ENCODE measurements at places on chromosomes 2 and 18.
A peak's percentile ranks its signal among the peaks of the same experiment; 100 is the strongest.

- DNase-seq, result no peak
These were observed 14.3 kb downstream of the IGFBP5 start for GRCh38 chr2:216680951-216681629.

GRCh38 chr2:239192456-239192855, 208.4 kb downstream of the HDAC4 start:
- no peak for DNase-seq

DNA sequence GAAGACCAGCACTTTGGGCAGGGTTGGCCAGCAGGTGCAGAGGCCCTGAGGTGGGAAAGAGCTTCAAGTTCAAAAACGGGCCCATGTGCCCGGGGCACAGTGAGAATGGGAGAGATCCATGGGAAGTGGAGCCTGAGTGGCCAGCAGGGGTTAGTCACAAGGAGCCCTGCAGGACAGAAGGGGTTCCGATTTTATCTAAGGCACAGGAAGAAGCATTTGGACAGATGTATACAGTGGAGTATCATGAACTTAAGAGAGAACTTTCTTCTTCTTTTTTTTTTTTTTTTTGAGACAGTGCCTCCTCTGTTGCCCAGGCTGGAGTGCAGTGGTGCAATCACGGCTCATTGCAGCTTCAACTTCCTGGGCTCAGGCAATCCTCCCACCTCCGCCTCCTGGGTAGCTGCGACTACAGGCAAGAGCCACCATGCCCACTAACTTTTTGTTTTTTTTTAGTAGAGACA, 24.0 kb downstream of the WIPF1 start:
- no peak for DNase-seq

DNA sequence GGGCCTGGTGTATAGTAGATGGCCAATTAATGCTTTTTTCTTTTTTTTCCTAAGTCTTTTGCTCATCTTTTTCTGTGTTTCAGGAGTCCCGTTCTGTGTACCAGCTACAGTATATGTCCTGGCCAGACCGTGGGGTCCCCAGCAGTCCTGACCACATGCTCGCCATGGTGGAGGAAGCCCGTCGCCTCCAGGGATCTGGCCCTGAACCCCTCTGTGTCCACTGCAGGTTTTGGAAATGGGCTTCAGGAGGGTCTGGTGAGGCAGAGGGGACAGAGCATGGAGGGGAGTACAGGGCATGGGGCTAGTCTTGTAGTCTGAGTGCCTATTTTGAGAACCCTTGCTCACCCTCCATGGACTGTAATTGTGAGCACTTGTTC, 14.1 kb downstream of the PTPN18 start:
- no peak for DNase-seq

DNA sequence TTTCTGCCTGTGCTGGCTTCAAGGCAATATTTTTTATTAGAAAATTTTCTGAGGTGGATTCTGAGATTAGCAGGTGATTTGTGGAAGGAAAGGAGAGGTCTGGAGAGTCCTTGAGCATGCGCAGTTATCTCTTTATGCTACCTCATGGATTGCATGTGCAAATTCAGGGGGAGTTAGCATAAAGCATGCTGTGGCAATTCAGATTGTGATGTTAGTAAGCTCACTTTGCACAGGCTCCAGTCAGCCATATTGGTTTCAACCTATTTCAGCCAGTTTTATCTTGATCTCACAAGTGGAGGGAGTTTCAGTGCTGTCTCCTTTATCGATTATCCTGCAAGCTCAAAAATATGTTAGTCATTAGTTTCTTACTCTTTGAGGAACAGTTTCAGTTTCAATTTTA, 2012.3 kb upstream of the PIK3C3 start:
- no peak for DNase-seq

- DNase-seq, result no peak
These were observed 54.1 kb upstream of the EPB41L5 start for GRCh38 chr2:119958670-119959268.

DNA sequence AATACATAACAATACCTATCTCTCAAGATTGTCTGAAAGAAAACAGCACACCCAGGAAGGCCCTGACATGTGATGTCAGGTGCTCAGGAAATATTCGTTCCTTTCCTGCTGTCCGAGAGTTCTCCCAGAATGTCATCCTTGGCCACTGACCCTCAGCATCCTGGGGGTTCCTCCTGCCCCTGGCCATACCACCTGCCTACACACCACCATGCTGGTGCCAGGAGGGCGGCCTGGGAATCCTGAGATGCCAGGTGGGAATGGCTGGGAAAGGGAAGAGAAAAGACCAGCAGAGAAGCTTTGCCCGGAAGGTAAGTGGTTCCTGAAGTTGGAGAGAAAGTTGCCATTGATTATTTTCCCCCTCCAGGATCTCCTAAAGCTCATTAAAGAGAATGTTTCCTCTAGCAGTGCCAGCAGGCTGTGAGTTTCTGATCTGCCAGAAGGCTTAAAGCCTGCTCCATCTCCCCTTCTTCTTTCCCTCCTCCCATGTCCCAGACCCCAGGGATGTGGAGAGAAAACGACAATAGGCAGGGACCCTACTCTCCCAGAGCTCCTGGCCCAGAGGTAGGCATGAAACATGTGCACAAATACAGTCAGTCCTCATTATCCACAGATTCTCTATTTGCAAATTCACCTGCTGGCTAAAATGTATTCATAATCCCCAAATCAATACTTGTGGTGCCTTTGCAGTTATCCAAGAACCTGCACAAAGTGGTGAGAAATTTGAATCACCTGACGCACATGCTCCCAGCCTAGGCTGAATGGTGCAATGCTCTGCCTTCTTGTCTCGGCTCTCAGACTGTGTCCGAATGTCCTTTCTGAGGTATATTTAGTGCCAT, 147.1 kb upstream of the MYCN start:
- DNase-seq, result no peak

GRCh38 chr2:103734911-103735310, 973.1 kb downstream of the TMEM182 start:
- DNase-seq, result no peak

- DNase-seq, result no peak
These were observed 431.9 kb upstream of the TCF4 start for GRCh38 chr18:56019908-56020307.

DNA sequence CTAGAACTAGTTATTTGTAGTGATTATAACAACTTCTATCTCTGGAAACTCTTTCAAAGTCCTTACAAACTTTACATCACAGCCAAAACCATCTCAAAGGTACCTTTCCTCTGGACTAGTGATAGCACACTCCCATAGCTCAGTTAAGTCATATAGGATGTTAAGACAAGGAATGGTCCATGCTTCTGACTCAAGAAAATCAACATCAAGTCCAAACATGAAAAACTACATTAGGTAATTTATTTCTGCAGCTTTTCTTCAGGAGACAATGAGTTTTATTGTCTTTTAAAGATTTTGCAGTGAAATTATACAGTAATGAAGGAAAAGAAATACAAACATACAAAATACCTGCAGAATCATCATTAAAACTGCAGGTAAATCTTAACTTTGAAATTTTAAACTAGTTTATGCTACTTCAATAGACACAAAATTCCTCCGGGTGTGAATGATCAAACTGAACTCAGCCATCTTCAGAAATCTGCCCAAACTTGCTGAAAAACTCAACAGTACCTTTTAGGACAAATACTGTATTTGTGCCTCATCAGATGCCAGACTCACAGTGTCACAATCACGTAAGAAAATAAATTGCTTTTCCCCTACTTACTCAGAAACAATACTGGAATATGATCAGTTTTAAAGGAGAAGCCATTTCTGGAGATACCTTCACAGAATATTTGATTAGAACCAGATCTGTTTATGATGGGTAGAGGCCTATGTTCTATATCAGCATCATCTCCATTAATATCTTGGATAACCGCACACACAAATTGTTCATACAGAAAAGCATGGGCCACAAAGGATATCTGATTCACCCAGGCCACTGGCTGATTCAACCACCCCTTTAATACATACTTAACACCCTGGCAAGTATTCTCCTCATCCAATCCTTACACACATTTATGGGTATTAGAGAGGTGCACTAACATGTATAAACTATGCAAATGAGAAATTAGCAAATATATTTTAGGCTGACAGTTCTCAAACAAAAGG, 2.6 kb downstream of the TMEM131 start:
- DNase-seq, result no peak

GRCh38 chr2:30686000-30686399, 121.2 kb downstream of the CAPN13 start:
- no peak for DNase-seq

DNA sequence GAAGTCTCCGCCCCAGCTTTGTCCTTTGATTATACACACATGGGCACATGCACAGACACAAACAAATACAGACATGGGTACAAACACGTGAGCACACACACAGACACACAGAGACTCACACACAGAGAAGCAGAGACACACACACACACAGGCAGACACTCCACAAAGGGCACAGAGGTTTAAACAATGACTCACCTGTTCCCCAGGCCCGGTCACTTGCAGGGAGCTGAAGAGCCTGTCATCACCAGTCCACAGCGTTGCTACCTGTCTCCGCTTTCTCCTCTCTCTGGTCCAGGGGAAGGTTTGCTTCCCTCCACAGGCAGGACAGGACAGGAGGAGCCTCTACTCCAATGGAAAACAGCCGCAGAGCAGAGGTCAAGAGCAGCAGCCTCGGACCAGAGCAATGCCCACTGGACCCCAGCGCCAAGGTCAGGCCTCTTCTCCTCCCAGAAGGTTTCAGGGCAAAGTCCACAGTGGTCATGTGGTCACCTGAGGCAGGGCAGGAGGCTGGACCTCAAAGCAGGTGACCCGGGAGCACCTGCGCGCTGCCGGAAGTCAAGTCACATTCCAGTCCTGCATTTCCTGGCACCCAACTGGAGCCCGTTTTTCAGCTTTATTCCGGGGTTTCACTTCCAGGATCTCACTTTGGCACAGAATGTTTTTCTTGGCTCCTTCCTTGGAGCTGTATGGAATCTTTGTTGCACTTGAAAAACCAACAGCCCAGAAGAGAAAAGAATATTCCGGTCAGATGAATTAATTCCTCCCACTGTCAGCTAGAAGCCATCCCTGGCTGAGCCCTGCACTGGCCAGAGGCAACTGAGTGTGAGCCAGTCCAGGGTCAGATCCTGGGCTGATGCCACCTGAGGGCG, at the start of gene RAB17:
TSS of gene RAB17 (minus strand) at position 463 of the 869 bp plus-strand sequence. CDS start 4,580 bp downstream, outside the sequence.
- DNase-seq, result peak; percentile 24

- DNase-seq, result no peak
These were observed 37.7 kb downstream of the TGFA start for GRCh38 chr2:70515938-70516337.

- peak; percentile 89 for DNase-seq
These were observed at the start of gene FAM117B for GRCh38 chr2:202634556-202635427. Gene FAM117B, plus strand, starts transcription at chr2:202634969. Its CDS starts 219 bp downstream, at chr2:202635188.

DNA sequence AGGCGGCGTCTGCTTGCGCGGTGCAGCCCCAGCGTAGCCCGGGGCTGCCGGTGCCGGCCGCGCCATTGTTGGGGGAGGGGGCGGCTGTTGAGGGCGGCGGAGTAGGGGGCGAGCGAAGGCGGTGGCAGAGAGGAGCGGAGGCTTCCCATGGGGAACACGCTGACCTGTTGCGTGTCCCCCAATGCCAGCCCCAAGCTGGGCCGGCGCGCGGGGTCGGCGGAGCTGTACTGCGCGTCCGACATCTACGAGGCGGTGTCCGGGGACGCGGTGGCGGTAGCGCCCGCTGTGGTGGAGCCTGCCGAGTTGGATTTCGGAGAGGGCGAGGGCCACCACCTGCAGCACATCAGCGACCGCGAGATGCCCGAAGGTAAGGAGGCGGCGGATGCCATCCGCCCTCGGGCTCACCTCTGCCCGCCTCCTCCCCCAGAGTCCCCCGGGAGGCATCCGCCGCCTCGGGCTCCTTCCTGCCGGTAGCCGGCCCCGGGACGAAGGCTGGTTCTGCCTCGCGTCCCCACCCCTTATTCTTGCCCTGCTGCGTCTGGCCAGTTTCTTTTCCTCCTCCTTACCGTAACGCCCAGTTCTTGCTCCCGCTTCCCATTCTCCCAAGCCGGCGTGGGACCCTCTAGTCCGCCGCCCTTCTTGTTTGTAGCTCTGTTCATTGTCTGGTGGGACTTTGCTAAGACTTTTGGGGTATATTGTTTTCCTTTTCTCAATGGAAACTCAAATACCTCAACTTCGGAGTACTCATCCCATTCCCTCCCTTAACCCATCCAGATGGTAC, 500 bp downstream of the CCNYL1 start:
- DNase-seq, result no peak

- DNase-seq, result no peak
These were observed 52.9 kb upstream of the APCDD1 start for GRCh38 chr18:10401521-10401920.

DNA sequence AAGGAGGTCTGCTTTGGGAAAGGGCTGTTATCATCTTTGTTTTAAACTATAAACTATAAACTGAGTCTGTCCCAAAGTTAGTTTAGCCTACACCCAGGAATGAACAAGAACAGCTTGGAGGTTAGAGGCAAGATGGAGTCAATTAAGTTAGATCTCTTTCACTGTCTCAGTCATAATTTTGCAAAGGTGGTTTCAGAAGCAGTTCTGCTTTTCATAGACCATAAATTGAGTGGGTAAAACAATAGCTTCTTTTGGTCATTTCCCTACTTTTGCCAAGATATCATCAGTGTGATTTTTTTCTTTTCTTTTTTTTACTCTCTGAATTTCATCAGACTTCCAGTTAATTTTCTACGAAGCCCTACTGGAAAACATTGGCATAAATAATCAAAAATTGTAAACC, 117.0 kb downstream of the AP1S3 start:
- no peak for DNase-seq

GRCh38 chr2:201258666-201259615, 1.4 kb upstream of the CASP8 start:
- no peak for DNase-seq

GRCh38 chr2:173749315-173749714, 215.9 kb downstream of the SP3 start:
- DNase-seq, result peak; percentile 12

DNA sequence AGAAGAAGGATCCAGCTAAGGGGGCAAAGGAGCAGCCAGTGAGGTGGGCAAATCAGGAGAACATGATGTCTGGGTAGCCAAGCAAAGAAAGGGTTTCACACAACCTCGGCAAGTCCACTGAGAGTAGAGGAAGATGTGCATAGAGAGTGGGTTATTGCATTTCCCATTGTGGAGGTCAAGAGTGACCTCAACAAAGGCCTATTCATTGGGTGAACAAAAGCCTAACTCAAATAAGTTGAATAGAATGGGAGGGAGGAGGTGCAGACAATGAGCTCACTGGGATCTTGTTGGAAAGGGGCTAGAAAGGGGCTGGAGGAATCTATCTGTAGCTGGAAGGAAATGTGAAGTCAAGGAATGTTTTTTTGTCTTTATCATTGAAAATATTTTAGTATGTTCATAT, 14.0 kb upstream of the PDCL3 start:
- no peak for DNase-seq

DNA sequence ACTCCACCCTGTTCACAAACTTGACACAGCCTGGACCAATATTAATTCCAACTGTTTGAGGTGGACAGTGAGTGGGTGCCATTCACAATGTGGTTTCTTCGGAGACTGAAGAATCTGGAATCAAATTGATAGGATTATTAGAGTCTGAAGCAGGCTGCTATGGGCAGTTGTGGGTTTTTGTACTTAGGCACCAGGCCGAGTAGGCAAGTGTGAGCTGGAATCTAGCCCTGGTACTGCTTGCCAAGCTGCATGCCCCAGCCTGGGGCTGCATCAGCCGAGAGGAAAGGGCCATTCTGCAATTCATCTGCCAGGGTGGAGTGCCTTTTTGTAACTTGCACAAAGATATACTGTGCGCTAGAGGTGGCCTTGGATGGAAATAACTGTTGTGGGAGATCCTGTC, 654.7 kb upstream of the FANCL start:
- peak; percentile 11 for DNase-seq

Measured in astrocyte of the cerebellum (primary cell).